Activated effector memory CD4-positive, alpha-beta T cell treated with Interleukin-2 at 50 U/mL for 16 hours (primary cell): ENCODE measurements at places on chromosomes 5 and 9.

DNA sequence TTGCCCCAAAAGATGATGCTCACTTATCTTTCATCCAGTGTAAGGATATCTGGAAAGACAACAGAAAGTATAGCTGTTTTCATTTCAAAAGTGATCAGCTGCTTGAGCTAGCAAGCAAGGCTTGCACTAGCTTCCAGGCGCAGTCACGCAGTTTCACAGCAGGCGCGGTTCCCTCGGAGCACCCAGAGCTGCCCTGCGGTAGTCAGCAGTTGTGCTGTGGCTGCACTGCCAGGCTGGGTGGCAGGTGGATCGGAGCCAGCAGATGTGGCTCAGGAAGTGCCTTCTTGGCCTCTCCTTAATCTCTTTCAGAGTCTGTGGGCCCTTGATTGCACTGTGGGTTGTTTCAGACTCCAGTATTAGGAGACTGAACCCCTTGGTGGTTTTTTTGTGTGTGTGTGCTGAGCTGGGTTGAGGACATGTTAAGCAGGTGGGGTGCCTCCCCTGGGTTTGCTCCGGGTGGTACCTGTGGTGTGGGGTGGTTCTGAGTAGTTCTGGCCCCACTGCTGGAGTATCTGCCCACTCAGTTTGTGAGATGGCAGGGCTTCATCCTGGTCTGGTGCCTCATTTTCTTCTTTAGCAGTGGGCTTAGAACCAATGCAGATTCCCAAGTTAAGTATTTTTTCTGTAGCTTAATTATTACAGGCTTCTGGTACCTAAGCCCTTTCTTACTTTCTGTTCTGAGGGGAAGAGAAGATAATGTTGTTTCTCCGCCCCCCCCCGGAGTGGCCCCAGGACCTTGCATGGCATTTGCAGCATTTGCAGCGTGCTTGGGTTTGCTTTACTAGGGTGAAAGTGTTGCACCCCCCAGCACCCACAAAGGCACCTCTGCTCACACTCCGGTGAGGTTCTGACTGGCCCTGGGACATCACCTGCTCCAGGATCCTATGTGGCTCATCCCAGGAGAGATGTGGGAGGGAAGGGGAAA, 16.4 kb downstream of the TENT4A start:
- peak; percentile 48 for DNase-seq

- no peak for DNase-seq
Observed at GRCh38 chr5:98827161-98827560, 53.7 kb downstream of the RGMB start.

DNA sequence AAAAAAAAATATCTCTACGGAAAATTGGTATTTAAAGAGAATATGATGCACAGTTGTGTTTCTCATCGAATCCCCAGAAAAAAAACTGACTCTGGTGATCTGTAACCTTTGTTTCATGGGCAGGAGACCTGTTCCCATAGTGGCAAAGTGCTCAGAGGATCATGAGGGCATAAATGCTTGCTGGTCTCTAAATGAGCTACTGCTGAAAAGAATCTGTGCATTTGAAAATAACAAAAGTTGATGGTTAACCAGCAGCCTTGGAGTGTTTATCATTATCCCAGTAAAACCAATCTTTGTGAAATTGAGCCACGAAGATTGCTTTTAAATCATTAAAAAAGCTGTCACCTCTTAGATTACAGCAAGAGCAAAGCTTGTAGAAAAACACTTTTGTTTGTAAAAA, 775.4 kb downstream of the MTRR start:
- DNase-seq = no peak

DNA sequence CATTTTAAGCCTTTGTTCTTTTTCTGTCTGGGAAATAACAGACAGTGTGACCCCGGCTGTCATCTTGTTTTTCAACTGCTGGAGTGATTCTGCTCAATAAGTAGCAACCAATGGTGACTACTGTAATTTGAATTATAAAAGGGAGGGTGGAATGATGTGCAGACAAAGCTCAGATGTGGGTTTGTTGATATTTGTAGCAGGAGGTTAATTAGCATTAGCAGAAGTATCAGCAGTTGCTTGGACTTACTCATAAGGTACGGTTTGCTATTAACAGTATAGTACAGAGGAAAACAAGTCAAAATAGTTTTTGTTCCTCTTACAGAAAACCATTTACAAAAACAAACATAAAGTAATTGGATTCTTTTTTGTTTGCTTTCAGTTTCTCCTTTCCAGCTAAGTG, 140.4 kb downstream of the TUSC1 start:
- no peak for DNase-seq

DNA sequence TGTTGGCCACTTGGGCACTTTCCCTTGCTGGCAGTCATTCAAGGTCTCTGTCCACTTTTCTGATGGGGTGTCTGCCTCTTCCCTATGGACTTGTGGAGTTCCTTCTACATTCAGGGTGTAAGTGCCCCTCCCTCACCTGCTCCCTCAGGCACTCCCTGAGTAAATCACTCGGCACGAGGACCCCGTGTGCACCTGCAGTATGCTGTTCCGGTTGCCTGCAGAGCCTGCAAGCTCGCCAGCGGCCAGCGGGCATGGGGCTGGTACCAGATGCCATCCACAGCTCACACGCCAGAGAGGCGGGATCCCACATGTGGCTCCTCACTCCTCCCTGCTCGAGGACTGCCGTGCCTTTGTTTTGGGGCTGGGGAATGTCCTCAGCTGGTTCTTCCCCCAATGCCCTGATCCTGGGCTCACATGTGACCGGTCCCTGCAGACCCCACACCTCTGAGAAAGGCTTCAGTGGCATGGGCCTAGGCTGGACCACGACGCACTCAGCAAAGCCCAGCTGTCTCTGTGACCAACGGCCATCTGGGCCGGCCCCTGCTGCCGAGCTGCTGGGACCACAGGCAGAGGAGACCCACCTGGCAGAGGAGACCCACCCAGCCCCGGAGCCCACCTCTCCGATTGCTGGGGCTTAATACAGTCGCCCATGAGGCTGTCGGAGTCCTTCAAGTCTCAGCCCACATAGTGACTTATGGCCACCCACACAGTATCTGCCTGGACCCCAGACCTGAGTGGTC, 46.1 kb upstream of the CLPTM1L start:
- DNase-seq = no peak
